ENCODE measurements at places on chromosomes 16 and 17. TPM values are rescaled to one million over a fixed set of nuclear protein-coding genes. Genes with fewer than 3 reads are reported as not detected.

Gene MGRN1
- total RNA-seq: 17.8 TPM

Gene MT1M
- not detected for total RNA-seq

Gene AFMID
- total RNA-seq: 50.3 TPM

Gene TK2
- 28.9 TPM for total RNA-seq

Gene NBR1
- total RNA-seq: 103 TPM

Gene BAIAP3
- total RNA-seq: 0.32 TPM

Gene MEFV
- total RNA-seq: not detected

Gene MRPL12
- total RNA-seq: 13.7 TPM

Gene BTBD17
- total RNA-seq: not detected

Gene SMIM36
- total RNA-seq: not detected

Gene FNDC8
- total RNA-seq: not detected

Gene NDRG4
- 21.1 TPM for total RNA-seq

Gene TNFRSF17
- total RNA-seq: not detected

Gene ADCY7
- 35.3 TPM for total RNA-seq

Gene SLFN14
- not detected for total RNA-seq

Gene AURKB
- 62.6 TPM for total RNA-seq

Gene TNK1
- total RNA-seq: not detected

Gene CLEC19A
- total RNA-seq: not detected

Gene SPAG9
- 67.8 TPM for total RNA-seq

Gene WNK4
- total RNA-seq: 0.32 TPM

Gene DNAAF8
- 0.32 TPM for total RNA-seq

Gene TMEM114
- not detected for total RNA-seq

Gene CDH8
- total RNA-seq: not detected
